ENCODE measurements at places on chromosomes 3 and 15.

GRCh38 chr15:23897531-23897930 lies 210.4 kb upstream of the NDN start:
- no peak for DNase-seq

DNA sequence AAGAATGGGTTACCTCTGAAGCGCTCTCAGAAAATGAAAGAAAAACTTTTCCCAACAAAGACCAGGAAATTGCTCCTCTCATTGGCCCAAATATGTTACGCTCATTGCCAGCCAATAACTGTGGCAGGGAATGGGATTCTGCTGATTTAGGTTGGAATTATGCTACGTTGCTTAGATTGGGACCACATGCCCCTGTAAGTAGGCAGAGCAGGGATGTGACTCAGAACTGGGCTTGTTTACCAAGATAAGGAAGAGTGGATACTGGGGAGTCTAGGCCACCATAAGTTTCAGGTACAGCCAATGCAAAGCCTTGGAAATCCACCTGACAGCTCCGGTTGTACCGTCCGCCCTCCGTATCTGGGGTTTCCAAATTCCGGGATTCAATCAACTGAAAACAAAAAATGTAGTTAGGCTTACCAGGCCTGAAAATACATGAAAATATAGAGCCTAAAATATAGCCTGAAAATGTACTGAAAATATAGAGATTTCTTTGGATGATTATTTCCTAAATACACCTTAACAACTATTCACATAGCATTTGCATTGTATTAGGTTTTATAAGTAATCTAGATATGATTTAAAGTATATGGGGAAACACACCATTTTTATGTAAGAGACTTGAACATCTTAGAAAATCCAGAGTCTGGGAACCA lies 1.5 kb upstream of the TCF12 start:
- DNase-seq: no peak

GRCh38 chr3:66099541-66100065 lies 60.9 kb upstream of the MAGI1 start:
- no peak for DNase-seq

DNA sequence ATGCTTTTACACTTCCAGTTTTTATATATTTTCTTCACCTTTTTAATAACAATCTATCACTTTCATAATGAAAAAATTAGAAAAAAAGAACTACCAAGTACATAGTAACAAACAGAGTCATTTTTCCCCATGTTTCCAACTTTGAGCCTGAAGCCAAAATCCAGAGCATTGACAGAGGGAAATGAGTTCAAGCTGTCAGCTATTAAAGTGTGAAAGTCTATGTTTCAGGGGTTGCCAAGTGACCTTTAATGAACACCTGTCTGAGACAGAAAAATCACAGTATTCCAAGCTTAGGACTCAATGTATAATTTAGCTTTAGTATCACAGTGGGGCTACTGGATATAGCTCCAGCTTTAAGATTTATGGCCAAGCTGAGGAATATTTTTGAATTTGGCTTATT lies 128.3 kb upstream of the GADL1 start:
- no peak for DNase-seq

GRCh38 chr3:56423661-56424099 lies 44.6 kb downstream of the ERC2 start:
- DNase-seq: no peak

DNA sequence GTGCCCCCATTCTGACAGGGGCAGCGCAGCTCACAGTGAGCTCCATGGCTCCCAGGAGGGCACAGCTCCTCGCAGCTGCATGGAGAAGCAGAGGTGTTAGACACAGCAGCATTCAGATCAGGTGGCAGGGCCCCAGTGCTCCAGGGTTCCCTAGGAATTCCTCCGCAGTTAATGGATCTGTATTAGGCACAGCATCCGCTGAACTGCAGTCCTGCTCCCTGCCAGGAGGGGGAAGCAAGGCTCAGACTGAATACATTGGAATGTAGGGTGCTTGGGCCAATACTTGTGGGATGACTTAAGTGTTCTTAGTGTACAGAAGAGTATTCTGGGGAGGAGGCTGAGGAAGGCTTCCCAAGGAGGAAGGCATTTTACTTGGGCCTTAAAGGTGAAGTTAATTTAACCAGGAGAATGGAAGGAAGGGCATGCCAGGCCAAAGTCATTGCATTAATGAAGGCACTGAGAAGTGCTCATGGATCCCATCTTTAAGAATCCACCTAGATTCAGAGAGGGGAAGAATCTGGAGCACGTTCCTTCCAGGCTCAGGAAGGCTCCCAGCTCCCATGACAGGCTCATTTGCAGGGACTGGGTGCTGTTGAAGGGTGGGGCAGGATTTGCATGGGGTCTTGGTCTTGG lies 111.6 kb downstream of the RAB11A start:
- peak; percentile 56 for DNase-seq

GRCh38 chr3:112734736-112735350 lies 93.9 kb upstream of the CCDC80 start:
- DNase-seq: peak; percentile 32

- DNase-seq: no peak
Measured at GRCh38 chr3:54822206-54822605, 105.7 kb downstream of the LRTM1 start.

- DNase-seq: no peak
Measured at GRCh38 chr15:63519548-63520178, 15.3 kb downstream of the USP3 start.

- no peak for DNase-seq
Measured at GRCh38 chr15:74847432-74847831, 4.5 kb upstream of the ULK3 start.

DNA sequence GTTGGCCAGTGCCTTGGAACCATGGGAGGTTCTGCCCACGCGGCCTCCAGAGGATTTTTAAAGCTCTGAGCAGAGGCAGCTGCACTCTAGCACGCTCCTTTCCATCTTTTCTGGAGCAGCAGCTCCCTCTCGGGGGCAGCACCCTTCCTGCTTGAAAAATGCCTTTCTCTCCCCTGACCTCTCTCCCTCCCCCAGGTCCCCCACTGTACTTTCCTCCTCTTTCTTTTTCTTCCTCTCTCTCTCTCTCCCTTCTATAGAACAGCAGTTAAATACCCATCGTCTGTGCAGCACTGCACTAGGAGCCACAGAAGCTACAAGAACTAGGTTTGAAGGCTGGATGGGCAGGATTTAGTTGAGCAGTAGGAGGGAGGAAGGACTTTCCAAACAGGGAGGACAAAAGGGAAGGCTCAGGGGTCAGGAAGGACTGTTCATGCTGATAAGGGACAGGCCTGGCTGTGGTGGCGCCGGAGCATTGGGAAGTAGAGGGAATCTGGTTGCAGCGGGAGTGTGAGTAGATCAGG lies 4.4 kb downstream of the ALPK3 start:
- DNase-seq: no peak

- DNase-seq: no peak
Measured at GRCh38 chr15:23648920-23649515, 1.4 kb upstream of the MAGEL2 start.

DNA sequence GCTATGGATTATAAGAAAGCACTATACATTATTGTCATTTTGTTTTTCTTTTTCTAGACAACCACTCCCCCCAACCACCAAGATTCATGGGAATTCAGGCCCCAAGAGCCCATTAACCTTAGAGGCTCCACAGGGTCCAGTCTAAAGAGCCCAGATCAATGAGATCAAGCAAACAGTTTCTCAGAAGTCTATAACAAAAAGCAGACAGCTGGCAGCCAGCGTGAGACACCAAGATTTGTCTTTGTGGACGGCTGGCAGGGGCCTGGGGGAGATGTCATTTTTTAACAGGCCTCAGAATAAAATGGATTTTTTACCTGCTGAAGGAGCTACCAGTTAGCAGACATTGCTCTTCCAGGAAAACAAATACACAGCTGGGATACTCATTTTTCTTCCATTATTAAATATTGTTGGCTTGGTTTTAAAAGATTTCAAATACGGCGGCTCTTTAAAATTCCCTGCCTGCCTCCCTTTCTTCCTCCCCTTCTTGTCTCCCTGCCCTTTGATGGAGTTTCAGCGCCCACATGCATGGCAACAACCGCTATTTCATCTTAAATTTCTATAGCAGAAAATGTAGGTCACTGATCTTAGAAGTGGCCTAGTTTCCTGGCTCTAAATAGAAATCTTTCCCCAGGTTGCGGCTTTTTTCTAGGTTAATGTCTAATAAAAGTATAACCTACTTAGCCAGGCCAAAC lies 130.6 kb downstream of the FAM174B start:
- no peak for DNase-seq

DNA sequence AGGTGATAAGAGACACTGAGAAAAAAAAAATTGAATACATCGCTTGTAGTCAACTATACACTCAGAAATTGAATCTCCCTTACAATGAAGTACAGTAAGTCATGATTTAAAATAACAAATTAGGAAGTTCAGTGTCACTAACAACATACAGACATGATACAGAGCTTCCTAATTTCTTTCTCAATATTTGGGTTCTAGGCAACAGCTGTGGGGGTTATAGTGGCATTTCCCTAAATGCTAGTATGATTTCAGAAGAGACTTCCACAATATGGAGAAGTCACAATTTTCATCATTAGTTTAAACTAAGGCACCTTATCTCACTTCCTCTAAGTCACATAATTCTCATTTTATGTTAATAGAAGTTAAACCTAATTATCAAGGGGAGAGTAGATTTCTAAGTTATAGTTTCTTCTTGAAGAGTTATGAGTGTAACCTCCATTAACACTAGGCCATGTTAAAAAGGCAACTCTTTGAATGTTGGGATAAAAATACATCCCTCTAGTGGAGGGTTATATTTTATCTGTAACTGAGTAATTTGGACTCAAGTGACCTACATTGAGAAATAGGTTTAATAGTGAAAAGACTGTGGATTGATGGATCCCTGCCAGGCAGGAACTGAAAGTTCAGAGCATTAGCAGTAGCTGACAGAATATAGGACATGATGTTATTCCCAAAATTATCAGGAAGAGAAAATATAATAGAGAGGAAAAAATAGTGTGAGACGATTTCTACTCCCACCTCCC lies 286.0 kb upstream of the SUCLG2 start:
- DNase-seq: no peak

GRCh38 chr3:44995142-44995770 lies 19.2 kb downstream of the EXOSC7 start:
- no peak for DNase-seq

DNA sequence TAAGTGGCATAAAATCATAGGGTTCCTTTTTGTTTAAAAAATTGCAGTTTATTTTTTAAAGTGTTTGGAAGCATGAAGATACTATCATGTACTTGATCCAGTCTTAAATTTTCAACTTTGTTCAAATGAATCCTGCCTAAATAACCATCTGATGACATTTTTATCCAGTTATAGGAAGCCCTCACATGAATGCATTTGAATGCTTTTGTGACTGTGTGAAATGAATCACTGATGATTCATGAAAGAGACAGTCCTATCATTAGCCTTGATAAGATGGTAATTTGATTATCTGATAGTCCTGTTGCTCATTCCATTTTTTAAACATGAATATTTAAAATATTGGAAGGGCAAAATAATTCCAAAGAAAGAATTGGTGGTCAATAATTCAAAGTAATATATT lies 401.9 kb upstream of the ROBO2 start:
- no peak for DNase-seq

DNA sequence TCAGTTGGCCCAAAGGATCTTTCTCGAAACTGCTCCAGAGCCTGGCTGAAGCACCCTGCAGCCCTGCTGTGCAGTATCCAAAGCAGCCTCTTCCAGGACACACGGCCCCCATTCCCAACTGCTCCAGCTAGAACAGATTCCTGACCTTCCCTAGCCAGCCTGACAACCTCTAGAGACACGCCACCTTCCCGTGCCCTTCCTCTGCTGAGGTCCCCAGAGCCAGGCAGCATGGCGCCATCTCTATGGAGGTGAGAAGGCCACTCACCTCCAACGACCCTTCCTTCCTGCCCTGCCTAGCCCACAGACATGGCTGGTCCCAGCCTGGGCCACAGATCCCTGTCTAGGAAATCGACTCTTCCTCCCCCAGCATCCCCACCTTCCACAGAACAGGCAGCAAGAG lies 3.1 kb downstream of the KIF7 start:
- DNase-seq: no peak

DNA sequence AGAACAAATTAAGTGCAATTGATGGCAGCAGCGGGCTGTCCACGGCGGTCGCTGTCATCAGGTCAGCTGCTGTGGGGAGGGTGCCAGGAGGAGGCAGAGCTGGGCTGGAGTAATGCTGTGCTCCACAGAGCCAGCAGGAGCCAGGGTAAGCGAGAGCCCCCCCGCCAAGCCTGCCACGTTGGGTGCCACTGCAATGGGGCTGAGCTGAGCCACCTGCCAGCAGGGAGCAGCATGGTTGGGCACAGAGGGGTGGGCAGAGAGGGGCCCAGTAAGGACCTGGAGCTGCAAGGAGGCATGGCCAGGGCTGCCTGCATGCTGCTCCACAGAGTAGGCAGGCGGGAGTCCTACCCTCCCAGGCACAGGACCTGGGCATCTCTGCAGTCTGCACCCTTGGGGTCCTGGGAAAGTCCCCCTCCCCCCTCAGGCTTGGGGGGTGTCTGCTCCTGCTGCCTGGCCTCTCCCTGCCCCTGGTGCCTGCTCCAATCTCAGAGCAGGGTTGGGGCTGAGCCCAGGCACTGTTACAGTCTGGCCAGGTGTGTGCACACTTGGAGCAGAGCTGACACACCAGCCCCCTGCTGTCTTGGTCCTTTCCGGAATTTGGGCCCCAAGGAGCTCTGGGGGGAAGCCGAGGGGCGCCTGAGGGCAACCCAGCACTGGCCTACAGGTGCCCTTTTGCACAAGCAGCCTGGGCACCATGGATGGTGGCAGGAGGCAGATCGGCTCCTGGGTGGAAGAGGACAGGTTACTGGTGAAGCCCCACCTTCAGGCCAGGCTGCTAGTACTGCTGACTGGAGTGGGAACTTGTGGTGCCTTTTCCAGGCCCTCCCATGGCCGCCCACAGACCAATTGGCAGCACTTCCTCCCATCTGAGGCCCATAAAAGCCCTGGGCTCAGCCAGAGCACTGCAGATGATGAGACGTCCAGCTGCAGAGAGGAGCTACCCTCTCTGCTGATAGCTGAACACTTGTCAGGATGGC lies 8.5 kb upstream of the PIAS1 start:
- DNase-seq: no peak

GRCh38 chr3:106839576-106840280 lies 537.5 kb upstream of the CCDC54 start:
- DNase-seq: no peak

GRCh38 chr15:53648934-53649333 lies 110.5 kb downstream of the WDR72 start:
- no peak for DNase-seq

GRCh38 chr3:186247821-186248814 lies 113.9 kb downstream of the DGKG start:
- no peak for DNase-seq

- DNase-seq: peak; percentile 79
Measured at GRCh38 chr15:78944669-78945407, at the start of gene CTSH. Gene CTSH (minus strand): TSS chr15:78945046. CDS start chr15:78944981, 65 bp downstream.

DNA sequence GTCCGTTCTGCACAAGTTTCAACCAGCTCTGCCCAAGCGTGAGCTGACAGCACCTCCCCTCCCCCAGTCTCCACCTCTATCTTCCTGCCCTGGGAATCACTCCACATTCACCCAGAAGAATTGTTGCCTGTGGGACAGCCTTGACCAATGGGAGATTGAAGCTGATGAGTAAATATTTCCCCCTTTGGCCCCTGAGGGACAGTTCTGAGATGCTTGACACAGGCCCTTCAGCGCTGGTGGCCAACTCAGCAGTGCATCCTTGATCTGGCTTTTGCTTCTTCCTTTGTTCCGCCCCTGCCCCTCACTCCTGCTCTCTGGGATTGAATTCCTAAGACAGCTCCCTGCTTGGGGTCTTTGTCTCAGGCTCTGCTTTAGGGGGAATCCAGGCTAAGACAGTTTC lies 13.1 kb upstream of the SKIC8 start:
- no peak for DNase-seq

Measured in progenitor cell of endocrine pancreas (in vitro differentiated cells).